ENCODE measurements at places on chromosomes 6 and 20. TPM values are rescaled to one million over a fixed set of nuclear protein-coding genes. Genes with fewer than 3 reads are reported as not detected.

CRISP2 gene
- total RNA-seq = 9.8 TPM

GABRR1 gene
- not detected for total RNA-seq

PDYN gene
- total RNA-seq = not detected

SIRPD gene
- total RNA-seq = 0.40 TPM

ZNF322 gene
- total RNA-seq = 31.8 TPM

UNC5CL gene
- 26.4 TPM for total RNA-seq

SIRPA gene
- total RNA-seq = 53.4 TPM

TTBK1 gene
- 1.6 TPM for total RNA-seq

MYL9 gene
- 1,833 TPM for total RNA-seq

MUC21 gene
- 7.1 TPM for total RNA-seq

DNA sequence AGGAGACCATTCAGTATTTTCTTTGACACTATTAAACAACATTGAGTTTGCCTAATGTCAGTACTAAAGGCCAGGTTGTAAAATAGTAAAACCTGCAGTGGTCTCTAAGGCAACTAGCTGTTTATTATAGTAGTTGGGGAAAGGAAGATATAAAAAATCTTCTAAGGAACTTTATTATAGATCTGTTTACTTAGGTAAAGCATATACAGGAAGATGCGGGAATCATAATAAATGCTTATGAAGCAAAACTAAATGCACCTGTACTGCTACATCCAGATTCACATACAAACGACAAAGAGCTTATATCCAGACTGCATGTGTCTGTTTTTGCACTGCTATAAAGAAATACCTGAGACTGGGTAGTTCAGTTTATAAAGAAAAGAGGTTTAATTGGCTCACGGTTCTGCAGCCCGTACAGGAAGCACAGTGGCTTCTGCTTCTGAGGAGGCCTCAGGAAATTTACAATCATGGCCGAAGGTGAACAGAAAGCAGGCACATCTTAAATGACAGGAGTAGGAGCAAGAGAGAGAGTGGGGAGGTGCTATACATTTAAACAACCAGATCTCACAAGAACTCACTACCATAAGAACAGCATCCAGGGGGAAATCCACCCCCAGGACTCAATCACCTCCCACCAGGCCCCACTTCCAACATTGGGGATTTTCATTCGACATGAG is 8.7 kb upstream of the TRIM39 start:
- DNase-seq = no peak

- no peak for DNase-seq
These were observed 22.2 kb upstream of the MRGBP start for GRCh38 chr20:62773845-62774714.

GRCh38 chr6:93786474-93787330 is 367.3 kb upstream of the EPHA7 start:
- DNase-seq = no peak

DNA sequence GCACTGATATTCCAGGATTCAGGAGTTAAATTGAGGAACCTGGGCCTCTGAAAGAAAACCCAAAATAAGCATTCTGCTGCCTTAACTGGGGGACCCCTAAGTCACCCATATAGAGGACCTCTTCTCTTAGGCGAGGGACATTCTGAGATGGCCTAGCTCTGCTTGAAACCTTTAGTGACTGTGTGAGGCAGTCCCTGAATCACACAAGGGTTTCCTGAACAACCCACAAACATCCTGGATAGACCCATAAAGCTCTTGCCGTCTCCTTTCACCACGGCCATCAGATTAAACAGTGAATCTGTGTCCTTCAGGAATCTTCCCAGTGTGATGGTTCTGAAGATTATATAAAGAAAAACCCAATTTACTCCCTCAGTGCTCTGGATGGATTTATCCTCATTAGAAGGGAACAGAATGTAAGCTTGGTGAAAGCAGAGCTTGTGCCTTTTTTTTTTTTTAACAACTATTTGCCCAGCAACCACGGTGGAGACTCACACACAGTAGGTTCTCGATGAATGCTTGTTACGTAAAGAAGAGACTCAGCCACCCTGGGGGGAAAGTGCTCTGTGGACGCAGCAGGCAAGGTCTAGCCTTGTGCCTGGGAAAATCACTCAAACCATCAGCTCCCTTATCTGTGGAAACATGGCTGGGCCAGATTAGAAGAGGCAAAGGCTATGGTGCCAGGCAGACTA is 39.1 kb upstream of the SIRPG start:
- no peak for DNase-seq

GRCh38 chr6:75273009-75273408 is 11.6 kb downstream of the TMEM30A start:
- DNase-seq = no peak

DNA sequence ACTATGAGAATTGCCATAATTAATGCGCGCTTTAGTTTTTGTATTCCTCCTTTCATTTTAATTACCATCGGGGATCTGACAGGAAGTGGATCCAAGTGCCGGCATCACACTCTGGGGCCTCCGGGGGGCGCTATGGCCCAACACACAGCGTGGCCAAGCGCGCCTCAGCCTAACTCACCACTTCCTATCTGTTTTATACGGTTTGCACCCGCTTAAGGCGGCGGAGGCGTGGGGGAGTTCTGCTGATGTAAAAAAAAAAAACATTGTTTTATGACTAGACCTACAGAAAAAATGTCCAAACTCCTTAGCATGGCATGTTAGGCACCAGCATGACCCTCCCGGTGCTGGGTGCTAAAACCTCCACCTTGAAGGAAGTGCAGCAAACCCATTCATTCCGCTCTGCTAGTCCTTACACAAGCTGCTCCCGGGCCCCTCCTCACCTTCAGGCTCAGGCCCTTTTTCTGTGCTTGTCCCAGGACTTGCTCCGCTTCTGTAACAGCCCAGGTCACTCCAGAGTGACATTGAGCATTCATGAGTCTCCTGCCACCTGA is 4.5 kb upstream of the EBF4 start:
- DNase-seq = peak; percentile 32

DNA sequence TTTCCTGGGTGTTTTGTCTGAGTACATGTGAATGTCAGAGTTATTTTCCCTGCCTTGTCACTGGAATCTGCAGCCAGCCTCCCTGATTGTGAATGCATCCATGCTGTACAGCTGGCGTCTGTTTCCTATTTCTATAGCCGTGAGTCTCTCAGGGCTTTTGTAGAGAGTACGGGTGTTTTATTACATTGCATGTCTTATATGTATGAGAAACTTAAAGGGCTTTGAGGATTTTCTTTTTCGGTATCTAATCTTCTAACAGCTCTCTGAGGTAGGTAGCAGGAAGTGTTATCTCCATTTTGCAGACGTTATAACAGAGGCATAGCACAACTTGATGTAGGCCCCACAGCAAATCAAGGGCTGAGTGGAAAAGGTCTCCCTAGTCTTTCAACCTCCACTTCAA is 272.9 kb downstream of the PRL start:
- DNase-seq = no peak

- DNase-seq = no peak
These were observed 913 bp downstream of the BTN2A2 start for GRCh38 chr6:26383624-26384417.

- DNase-seq = no peak
These were observed 101.7 kb upstream of the SPACA1 start for GRCh38 chr6:87945966-87946365.

DNA sequence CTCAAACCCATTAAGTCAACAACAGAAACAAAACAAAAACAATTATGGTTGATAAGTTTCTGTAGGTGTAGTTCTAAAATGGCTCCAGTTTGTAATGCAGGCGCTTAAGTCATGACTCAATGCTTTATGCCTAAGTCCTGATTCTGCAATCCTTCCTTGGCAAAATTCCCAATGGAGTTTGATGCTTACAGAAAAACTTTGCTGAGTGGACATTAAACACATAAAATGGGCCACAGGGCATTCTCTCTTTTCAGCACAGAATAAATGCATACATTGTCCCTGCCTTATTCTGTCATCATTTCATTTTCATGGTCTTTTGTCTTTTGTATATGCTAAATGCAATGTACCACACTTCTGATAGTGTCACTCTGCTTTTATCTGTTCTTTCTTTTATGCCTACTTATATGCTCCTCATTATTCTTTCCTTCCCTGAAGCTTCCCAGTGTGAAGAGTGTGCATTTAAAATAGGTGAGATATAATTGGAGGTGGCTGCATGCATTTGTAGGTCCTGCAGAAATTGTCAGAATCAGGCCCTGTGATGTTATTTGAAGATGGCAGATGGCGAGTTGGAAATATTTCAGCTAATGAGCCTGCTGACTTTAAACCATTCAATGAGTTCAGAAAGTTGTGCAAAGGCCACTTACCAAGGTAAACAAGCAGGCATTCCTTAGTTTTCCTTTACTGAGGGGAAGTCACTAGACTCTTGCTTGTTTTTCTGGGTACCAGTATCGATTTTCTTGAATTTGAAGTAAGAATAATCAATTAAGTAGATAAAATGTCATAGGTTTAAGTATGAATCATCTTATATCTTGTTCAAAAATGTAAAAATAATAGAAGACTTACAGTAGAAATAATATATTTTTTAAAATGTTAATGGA is 313.1 kb downstream of the TRDN start:
- DNase-seq = no peak

GRCh38 chr6:42787063-42787472 is 5.2 kb downstream of the BICRAL start:
- DNase-seq = no peak
